NCI-H1436 treated with DMSO at 0.1 percent for 48 hours (cell line): ENCODE measurements at places on chromosomes 5 and 9.

DNA sequence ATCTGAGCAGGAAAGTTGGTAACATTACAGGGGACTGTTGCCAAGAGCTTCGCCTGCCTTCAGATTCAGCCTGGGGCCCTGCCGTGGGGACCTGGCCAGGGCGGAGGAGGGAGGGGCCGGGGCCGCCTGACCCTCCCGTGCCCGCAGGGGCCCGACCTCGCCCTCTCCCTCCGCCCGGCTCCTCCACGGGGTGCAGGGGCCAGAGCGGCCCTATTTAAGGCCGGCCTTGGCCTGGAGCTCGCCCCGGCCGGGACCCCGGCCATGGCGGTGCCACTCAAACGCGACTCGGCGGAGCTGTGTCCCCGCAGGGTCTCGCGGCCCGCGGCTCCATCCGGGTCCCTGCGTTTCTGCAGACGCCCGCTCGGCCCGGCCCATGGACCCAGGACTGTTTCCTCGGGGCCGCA is 757 bp downstream of the TMEM250 start:
- no peak for DNase-seq

DNA sequence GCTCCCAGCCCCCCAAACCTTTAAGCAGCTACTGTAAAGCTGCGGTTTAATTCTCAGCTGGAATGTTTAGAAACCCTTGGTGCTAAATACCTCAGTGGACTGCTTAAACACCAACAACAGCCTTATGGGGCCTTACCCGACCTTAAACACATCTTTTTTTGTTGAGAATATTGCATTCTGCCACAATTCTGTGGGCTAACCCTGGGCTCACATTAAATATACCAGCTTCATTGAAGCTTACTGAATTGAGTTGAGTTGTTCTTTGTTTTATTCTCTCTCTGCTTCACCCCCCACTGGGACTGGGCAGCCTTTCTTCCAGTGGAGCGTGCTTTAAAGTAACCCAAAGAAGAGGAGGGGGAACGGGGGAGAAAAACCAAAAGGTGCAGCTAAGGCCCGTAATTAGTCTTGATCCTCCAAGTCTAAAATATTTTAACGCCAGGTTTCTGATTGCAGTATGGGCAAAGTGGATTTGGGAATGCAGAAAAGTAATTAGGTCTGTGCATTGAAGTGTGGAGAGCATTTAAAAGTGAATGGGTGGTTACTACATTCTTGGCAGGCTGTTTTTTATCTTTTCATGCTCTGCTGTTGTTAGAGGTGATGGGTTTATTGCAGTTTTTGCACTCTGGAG is 281.2 kb downstream of the NR2F1-AS1 start:
- no peak for DNase-seq

DNA sequence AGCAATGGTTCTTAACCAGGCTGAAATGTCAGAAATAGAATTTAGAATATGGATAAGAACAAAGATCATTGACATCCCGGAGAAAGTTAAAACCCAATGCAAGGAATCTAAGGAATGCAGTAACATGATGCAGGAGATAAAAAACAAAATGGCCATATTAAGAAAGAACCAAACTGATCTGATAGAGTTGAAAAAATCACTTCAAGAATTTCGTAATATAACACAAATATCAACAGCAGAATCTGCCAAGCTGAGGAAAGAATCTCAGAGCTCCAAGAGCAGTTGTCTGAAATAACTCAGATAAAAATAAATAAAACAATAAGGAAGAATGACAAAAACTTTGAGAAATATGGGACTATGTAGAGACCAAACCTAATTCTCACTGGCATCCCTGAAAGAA is 37.8 kb upstream of the TAS2R1 start:
- DNase-seq, result no peak

DNA sequence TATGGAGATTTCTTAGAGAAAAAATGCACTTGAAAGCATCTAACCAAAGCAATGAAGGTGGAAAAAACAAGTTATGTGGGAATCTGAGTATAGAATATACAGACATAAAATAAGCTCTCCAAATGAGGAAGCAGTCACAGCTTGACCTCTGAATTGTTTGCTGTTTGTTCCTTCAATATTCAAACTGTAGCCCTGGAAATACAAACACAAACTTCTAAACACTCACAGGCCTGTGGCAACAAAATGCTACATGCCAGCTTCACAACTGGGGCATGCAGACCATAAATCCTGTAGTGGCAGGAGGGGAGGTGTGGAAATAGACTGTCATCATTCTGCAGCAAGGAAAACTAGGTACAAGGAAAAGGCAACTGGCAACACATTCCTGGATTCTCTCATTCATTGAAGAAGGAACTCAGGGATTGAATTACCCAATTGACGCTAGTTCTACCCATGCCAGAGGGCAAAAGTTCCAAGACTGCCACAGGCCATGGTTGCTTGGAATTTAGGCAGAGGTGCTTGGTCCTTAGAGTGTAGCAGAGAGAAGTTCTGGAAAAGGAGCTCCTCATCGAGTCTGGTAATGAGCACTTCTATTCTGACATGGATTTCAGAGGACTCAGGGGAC is 349.6 kb downstream of the PDE4D start:
- DNase-seq, result no peak

DNA sequence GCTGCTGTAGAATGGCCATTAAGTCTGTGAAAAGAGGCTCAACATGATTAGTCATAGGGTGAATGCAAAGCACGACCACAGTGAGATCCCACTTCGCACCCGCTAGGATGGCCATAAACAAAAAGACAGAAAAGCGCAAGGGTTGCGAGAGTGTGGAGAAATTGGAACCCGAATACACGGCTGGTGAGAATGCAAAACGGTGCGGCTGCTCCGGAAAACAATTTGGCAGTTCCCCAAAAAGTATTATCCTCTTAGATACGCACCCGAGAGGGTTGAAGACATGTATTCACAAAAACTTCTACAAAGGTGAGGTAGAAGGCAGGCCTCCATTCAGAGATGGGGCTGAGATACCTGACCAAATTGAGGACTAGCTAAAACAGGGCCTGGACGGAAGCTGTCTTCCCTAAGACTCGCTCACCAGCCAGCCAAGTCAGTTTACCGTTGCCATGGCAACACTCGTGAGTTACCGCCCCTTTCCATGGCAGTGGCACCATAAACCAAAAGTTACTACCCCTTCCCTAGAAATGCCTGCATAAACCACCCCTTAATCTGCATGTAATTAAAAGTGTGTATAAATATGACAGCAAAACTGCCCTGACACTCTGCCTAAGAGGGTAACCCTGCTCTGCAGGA is 726 bp upstream of the PSMB7 start:
- DNase-seq, result no peak

- DNase-seq, result no peak
Measured at GRCh38 chr9:107644733-107645463, 155.3 kb upstream of the KLF4 start.

- DNase-seq, result no peak
Measured at GRCh38 chr9:23635276-23635675, 190.8 kb downstream of the ELAVL2 start.

GRCh38 chr5:154038261-154038706 is 426 bp downstream of the FAM114A2 start:
- no peak for DNase-seq

GRCh38 chr5:83924891-83925290 is 204.2 kb upstream of the HAPLN1 start:
- DNase-seq, result no peak

DNA sequence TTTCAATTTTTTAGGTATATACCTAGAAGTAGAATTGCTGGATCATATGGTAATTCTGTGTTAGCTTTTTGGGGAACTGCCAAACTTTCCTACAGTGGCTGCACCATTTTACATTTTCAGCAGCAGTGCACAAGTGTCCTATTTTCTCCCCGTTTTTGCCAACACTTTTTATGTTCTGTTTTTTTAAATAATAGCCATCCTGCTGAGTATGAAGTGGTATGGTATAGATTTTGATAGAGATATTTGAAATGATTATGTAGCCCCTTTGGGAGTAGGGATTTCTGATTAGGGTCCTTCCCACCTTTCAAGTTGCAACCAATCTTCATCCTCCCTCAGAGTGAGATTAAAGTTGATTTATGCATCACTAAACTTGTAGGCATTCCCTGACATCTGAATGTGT is 76.5 kb downstream of the ARHGEF28 start:
- no peak for DNase-seq

GRCh38 chr5:73155271-73156222 is 17.4 kb upstream of the TMEM174 start:
- DNase-seq, result no peak

GRCh38 chr9:128916204-128916603 is 4.6 kb upstream of the PHYHD1 start:
- DNase-seq, result no peak

- no peak for DNase-seq
Measured at GRCh38 chr9:83569326-83569725, 31.1 kb upstream of the FRMD3 start.

- no peak for DNase-seq
Measured at GRCh38 chr5:95861221-95861863, 38.8 kb upstream of the GLRX start.

- no peak for DNase-seq
Measured at GRCh38 chr9:93920131-93920800, 34.9 kb downstream of the BARX1 start.

DNA sequence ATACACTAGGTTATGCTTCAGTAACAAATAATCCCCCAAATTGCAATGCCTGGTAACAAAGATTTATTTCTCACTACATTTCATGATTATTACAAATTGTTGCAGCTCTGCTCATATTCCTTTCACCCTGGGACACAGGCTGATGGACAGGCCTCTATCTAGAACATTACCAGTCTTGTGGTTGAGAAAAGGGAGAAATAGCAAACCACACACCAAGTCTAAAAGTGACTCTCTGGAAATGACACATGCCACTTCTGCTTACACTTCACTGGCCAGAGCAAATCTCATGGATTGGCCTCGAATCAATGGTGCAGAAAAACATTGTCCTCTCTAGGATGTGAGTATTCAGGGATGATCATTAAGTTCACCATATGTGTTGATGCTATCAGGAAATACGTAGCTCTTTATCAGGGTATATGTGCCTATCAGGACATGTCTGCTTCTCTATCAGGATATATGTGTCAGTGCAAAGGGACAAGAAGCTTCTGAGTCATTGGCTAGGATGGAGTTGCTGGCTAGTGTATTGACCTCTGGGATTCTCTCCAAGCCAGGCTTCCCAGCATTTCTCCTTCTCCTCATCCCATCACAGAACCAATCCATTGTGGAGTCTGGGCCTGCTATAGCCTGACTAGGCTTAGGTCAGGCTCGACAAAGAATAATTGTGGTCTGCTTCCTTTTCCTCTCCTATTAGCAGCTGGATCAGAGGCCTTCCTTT is 91.1 kb upstream of the CEP78 start:
- no peak for DNase-seq

DNA sequence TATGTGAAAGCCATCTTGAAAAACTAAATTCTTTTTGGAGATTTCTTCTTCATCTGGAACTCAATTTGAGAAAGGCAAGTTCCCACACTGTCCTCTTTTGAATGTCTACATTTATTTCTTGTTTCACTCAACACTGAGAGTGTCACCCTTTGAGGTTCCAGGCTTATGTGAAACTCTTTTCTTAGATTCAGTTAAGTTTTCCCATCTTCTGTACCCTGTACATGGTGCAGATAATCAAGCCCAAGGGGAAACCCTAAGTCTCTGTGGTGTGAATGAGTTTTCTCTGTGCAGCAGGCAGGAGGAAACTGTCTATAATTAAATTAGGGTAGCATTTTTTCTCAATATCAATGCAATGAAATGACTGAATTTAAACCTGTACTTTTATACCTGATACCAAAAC is 72.3 kb upstream of the PRLR start:
- no peak for DNase-seq
